Activated CD8-positive, alpha-beta memory T cell treated with anti-CD3 and anti-CD28 coated beads for 1 hour (primary cell): ENCODE measurements at places on chromosomes 1 and 21.

GRCh38 chr1:168842306-168842705 lies 113.3 kb upstream of the DPT start:
- DNase-seq = no peak

GRCh38 chr1:172238965-172239364 lies 181.5 kb upstream of the C1orf105 start:
- DNase-seq = no peak

DNA sequence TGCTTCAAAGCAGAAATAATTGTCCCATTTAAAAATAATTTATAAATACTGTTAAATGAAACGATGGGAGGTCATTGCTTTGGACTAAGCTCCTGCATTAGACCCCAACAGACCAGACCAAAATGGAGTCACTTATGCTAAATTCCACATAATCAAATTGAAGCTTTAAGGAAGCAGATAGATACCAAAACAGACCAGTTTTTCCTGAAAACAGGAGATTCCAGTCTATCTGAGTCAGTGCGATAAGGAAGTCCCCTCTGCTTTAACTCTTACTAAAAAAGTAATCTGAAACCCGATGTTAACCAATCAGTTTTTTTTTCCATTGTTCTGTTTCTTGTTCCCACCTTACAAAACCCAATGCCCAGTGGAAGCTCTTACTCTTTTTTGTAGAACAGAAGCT lies 16.2 kb upstream of the DNASE2B start:
- no peak for DNase-seq

- DNase-seq = no peak
Observed at GRCh38 chr21:32909393-32909792, 116.3 kb upstream of the OLIG2 start.

- DNase-seq = no peak
Observed at GRCh38 chr1:234600418-234601281, 9.3 kb downstream of the IRF2BP2 start.

GRCh38 chr1:196071447-196071846 lies 536.8 kb downstream of the KCNT2 start:
- DNase-seq = no peak

GRCh38 chr1:96306809-96307560 lies 414.6 kb upstream of the PTBP2 start:
- no peak for DNase-seq

GRCh38 chr1:156026588-156026987 lies 5.8 kb upstream of the SSR2 start:
- no peak for DNase-seq

GRCh38 chr1:154434346-154435085 lies 29.4 kb downstream of the IL6R start:
- DNase-seq = no peak

DNA sequence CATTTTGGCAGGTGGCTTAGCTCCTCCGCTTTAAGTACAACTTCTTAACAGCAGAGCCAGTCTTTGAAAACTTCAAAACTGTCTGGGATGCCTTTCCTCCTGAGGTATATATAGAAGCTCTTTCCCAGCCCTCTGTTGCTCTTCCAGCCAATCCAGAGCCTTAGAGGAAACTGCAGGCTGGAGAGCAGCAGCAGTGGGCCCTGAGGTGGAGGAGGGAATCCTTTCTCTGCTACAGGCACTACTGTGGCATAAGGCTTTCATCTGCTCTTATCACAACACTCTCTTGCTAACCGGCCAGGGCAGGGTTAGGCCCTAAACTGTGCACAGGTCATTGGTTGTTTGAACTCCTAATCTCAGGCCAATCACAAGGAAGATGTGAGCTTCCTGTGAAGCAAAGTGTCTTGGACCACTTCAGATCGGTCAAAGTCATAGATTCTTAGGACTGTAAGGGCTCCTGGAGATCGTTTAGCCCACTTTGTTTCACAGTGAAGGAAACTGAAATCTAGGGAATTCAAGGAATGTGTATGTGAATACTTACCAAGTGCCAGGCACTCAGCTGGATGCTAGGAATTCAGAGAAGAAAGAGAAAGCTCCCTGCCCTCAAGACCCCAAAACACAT lies at the start of gene RGS5:
RGS5 (minus strand) TSS at position 84 of the 619 bp plus-strand sequence; CDS start at position 3, 81 bp downstream.
- DNase-seq = no peak

GRCh38 chr1:99784809-99785255 lies 18.4 kb upstream of the FRRS1 start:
- no peak for DNase-seq

- DNase-seq = no peak
Observed at GRCh38 chr1:30538226-30538992, 185.0 kb downstream of the MATN1 start.

DNA sequence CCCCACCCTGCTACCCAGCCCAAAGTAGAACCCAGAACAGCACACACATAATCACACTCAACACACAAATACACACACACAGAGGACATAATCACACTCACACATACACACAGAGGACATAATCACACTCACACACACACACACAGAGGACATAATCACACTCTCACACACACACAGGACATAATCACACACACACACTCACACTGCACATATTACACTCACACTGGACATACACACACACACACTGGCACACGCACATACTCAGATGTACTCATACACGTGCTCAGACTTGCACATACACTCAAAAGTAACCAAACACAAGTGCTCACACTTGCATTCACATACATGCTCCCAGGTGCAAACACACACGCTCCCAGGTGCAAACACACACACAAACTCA lies 54.3 kb upstream of the CAMK1G start:
- DNase-seq = no peak
